ENCODE measurements at places on chromosomes 1 and 21.

GRCh38 chr1:6512908-6513280 lies 21.4 kb upstream of the PLEKHG5 start:
- no peak for DNase-seq

DNA sequence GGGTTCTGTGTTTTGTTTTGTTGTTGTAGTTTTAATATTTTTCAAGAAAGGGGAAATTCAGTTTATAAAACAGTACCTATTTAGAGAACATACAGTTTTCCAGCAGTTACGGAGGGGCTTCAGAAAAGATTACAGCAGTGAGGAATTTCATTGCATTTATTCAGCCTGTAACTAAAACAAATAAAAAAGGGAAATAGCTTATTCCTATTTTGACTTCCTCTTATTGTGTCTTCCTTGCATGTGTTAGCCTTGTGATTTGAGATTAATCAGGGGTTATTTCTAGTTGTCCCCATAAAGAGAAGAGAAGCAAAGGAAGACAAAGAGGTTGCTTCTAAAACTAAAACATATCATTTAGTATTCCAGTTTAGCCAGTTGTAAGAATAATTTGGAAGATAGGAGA lies 35.0 kb downstream of the CTTNBP2NL start:
- DNase-seq, result no peak

GRCh38 chr1:61782771-61783170 lies 40.5 kb downstream of the PATJ start:
- DNase-seq, result no peak

DNA sequence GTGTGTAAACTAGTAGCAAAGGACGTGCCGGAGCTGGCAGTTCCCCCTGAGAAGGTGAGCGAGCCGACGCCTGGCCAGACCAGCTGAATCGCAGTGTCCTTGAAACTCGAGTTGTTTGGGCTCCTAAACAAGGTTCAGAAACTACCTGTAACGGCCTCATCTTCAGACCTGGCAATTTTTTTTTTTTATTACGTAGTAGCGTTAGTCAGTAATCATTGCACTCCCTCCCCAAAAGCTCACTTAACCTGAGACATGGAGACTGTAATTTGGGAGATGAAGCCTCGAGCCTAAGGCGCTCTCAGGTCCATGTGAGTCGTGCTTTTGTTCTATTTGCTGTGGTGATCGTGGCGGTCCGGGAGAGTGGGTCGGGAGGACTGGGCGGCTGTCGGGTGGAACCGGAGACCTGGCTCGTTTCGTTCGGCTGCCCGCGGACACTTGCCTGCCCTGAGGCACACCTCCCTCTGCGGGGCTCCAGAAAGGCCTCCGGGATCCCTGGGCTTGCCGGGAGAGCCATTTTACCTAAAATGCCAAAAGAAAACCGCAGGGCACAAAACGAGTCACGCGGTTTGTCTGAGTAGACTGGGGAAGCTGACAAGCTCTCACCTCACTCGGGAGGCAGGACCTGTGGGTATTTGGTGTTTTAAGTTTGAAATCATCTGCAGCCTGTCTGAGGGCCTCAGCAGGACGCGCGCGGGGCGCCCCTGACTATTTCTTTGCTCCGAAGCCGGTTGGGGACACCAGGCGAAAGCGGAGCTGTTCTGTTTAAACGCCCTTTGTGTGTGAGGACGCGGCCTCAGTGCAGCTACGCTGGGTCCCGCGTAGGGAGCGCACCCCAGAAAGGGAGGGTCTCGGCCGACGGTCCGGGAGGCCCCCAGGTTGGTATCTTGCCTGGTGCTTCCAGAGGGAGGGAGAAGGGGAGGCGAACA lies 722 bp downstream of the LHX8 start:
- no peak for DNase-seq

- DNase-seq, result no peak
Measured at GRCh38 chr1:172397221-172397620, 23.3 kb upstream of the C1orf105 start.

DNA sequence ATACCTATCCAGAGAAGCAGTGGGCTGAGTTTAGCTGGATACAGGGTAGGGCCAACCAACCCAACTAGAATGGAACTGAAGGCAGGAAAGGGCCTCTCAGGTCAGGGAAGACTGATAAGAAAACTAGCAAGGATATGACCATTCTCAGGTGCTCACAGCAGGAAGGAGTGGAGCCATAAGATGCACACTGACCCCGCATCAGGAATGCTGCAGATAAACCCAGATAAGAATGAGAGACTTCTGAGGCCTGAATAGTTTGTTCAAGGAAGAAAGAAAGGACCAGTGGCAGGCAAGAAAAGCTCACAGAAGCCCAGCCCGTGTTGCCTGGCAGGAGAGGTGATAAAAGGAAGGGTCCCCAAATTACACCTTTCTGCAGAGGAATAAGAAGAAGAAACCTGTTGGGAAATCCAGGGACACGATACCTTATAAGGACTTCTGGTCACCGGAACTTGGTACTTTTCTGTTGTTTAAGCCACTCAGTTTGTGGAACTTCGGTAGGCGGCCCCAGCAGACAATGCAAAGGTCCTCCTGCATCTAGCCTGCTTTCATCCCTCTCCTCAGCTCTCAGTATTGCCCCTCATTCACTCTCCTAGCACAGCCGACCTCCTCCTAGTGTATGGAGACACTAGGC lies 58.9 kb downstream of the ATP1A1 start:
- no peak for DNase-seq

- DNase-seq, result no peak
Measured at GRCh38 chr1:117209094-117209493, 1.6 kb downstream of the VTCN1 start.

- no peak for DNase-seq
Measured at GRCh38 chr1:244211559-244211944, 160.5 kb downstream of the ZBTB18 start.

DNA sequence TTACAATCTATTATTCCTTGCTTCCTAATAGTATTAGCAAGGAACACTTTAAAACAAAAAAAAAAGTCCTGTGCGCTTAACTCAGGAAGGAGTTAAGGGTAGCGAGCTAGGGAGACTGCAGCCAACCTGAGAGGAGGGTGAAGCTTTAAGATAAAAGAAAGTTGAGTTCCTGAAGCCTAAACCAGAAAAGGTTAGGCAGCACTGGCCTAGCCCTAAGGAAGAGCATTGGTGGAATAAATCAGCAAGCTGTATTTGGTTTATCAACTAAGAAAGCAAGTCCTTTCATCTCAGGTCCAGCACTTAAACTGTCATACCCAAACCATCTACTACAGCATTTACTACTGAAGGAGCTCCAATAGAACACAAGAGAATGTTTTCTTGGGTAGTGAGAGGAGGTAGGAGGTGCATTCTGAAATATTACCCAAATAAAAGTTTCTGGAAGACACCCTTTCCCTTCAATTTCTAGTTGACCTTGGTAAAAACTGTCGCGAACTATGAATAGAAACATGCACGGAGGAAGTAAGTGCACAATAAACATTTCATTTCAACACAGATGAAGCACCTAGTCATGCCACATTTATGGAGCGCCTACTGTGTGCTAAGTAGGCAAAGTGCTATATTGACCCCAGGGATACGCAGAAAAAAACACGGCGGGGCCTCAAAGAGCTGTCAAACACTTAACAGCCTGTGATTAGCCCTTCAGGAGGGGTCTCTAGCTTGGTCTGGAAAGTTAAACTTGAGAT lies 1.3 kb downstream of the GLRX2 start:
- DNase-seq, result no peak

Data from left colon (tissue), 2 donors.